Activated CD4-positive, alpha-beta T cell treated with anti-CD3 and anti-CD28 coated beads, Interleukin-2, Interleukin-4, amounts not matched to agents 100 ng/mL and 50 ng/mL, durations not matched to agents 16 hours and 8 hours (primary cell): ENCODE measurements at places on chromosomes 2 and 18.

- no peak for DNase-seq
Measured at GRCh38 chr2:113602869-113603466, 24.1 kb upstream of the RABL2A start.

GRCh38 chr2:98897746-98898145 lies 38.3 kb downstream of the CRACDL start:
- no peak for DNase-seq

- DNase-seq: no peak
Measured at GRCh38 chr2:227642656-227643055, 23.9 kb upstream of the SCYGR5 start.

DNA sequence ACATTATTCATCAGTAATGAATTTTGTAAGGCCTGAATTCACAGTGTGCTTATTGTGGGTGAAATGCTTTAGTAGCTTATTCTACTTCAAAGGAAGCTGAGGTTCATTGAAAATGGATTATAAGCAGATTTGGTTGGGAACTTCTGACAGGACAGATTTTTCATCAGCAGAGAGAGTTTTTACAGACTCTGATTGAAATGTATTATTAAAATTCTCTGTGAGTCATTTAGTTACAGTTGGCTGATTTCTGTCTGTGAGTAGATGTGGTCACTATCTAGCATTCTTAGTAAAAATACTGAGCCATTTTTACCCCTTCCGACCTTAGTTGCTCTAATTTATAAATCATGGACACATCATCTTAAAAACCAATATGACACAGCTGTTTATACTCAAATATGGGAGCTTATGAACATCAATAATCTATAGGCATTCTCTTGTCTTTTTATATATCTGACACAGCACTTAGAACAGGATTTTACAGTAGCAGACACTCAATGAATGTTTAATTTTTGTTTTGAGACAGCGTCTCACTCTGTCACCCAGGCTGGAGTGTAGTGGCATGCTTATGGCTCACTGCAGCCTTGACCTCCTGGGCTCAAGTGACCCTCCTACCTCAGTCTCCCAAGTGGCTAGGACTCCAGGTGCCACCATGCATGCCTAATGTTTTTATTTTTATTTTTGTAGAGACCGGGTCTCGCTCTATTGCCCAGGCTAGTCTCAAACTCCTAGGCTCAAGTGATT lies 239.6 kb downstream of the BABAM2 start:
- DNase-seq: no peak

GRCh38 chr18:46721331-46721730 lies 35.5 kb downstream of the ST8SIA5 start:
- DNase-seq: no peak

DNA sequence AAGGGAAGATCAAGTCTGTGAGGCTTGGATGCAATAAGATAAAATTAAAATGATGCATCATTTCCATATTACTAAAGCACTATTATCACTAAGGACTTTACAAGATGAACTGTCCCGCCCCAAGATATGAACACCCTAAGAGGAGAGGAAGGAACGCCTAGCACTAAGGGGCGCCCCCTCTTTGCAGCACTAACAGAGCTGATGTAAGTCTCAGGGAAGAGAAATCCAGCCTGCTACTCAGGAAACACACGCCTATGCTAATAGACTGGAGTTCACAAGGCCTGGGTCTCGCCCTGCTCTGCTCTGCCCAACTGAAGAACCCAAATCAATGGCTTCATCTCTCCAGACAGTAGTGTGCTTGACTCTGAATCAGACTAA lies 6.1 kb downstream of the INO80C start:
- DNase-seq: no peak

DNA sequence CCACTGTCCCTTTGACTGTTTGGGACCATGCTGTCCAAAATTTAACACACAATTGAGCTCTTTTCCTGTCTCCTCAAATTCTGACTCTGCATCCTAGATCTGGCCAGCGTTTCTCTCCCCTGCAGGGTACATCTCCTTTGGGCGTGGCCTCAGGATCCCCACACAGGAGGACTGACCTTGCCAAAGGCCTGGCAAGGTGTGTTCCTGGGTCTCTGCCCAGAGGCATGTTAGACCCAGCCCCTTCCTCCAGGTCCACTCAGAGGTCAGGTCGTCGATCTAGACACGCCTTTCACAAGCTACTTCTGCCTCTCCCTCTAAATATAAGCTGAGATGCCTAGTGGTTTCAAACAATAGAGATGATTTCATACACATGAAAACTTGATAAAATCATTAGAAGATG lies 45.4 kb upstream of the SMIM21 start:
- DNase-seq: no peak

- no peak for DNase-seq
Measured at GRCh38 chr2:65032019-65032975, 23.9 kb upstream of the CEP68 start.

DNA sequence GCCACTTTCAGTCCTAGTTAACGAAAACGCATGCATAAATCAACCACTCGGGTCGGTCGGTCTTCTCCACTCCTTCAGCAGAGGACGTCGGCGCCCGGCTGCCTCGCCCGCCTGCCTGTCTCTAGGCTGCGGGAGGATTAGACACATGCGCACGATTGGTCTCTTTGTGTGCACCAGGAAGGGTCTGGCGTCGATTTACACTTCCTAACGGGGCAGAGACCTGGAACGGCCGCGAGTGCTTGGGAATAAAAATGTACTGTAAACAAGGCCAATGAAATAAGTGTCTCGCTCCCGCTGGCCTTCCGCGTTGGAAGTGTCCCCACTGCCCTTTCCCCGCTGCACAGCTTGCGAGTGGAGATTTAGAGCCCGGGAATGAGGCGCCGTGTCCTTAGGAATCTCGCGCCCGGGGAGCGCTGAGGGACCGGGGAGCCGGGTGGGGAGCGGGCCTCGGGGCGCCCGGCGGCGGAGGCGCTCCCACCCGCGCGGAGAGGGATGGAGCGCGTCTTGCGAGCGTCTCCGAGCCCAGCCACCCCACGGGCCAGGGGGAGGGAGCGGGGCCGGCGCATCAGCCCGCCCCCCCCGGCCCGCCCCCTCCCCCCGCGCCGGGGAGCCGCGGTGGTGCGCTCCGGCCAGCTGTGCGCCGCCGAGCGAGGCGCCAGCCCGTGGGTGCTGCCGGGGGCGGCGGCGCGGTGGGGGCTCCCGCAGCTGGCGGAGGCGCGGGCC lies at the start of gene DOK6:
Gene DOK6, plus strand, starts transcription at position 636 of the 723 bp plus-strand sequence.
- DNase-seq: peak; percentile 6

DNA sequence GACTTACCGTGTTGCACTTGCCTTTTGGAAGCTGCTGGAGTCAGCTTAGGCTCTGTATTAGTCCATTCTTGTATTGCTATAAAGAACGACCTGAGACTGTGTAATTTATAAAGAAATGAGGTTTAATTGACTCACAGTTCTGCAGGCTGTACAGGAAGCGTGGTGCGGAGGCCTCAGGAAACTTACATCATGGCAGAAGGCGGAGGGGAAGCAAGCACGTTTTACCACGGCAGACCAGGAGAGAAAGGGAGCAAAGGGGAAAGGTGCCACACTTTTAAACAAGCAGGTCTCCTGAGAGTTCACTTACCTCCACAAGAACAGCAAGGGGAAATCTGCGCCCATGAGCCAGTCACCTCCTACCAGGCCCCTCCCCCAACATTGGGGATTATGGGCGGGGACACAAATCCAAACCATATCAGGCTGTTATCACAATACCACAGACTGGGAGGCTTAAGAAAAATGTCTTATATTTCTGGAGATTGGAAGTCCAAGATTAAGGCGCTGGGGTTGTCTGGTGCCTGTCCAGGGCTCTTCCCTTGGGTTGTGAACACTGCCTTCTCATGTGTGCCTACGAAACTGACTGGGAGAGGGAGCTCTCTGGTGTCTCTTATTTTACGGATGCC lies 3.6 kb upstream of the D2HGDH start:
- peak; percentile 16 for DNase-seq

- DNase-seq: no peak
Measured at GRCh38 chr18:36630917-36631316, 197.9 kb downstream of the TPGS2 start.

DNA sequence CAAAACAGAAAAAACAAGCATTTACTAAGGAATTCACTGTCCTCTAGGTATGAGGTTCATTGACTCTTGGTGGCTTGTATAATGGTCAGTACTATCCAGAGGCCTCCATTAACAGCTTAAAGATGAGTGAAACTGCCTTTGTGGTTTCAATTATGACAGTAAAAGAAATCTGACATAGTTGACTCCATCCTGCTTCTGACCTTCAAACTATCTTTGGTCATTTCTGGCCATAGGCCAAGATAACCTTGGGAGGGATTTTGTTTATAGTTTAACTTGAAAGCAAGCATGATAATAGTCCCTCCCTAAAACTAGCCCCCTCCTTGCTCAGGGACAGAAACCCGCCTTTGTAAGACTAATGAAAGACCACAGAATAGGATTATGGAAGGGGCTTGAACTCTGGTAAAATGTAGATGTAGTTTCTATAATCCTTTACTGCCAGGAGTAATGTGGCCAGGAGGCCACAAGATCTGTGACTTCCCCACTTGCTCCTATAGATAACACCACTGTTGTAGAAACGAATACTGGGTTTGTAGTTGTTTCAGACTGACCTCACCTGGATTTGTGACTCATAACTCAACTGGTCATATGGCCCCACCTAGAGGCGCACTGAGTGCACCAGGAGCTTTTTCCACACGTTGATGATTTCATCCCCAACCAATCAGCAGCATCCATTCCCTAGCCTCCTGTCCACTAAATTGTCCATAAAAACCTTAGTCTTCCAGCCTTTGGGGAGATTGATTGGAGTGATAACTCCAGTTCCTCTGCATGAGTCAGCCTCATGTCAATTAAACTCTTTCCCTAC lies 8.6 kb upstream of the PLEKHM3 start:
- DNase-seq: peak; percentile 44

DNA sequence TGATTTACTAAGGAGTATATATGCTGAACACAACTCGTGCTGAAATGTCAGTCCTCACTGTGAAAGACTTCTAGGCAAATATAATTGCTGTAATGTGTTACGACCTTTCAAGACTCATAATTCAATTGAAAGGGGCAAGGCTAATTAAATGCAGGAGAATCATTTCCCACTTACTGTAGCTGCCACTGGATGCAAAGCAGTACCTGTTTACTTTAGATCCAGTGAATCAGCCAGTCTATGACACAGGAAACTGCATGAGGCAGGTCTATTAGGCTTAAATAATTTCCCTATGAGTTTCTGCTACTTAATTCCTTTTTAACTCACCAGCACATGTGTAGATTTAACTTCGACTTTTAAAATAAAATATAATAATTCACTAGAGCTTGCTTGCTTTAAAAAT lies 125.6 kb downstream of the CTNNA2 start:
- no peak for DNase-seq

- DNase-seq: no peak
Measured at GRCh38 chr2:239253701-239254436, 147.0 kb downstream of the HDAC4 start.

DNA sequence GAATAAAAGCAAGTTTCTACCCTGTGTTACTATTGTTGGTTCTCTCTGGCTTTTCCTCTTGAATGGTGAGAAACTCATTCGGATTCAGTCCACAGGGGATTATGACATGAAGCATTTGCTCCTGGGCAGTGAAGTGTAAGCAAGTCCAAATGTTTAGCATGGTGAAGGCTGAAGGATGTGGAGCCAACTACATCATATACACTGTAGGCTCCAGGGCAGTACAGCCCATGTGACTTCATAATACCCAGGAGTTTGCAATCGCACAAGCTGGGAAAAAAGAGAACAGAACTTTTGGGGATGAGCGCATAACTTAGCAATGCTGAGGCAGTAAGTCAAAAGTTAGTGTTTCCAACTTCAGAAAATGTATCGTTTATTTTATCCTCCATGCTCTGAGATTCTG lies 695.7 kb upstream of the POU3F3 start:
- DNase-seq: no peak
